ENCODE measurements at places on chromosomes 16 and 17.

DNA sequence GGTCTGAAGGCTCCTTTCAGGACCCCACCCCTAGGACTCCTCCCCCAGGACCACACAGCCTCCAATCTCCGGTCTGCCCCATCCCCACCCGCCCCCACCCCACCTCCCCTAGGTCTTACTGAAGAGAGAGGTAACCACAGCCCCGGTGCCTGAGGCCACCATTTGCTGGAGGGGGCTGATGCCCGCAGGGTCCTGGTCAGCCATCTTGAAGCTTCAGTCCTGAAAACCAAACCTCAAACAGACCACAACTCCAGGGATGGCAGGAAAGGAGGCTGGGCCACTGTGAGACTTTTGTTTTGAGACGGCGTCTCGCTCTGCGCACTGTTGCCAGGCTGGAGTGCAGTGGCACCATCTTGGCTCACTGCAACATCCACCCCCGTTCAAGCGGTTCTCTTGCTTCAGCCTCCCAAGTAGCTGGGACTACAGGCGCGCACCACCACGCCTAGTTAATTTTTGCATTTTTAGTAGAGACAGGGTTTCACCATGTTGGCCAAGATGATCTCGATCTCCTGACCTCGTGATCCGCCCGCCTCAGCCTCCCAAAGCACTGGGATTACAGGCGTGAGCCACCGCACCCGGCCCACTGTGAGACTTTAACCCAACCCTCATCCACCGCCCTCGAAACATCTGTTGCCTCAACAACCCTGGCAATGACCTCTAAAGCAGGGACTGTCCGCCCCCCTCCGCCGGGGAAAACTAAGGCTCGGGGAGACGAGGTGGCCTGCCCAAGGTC, 1.1 kb downstream of the SLC25A39 start:
- DNase-seq = no peak

DNA sequence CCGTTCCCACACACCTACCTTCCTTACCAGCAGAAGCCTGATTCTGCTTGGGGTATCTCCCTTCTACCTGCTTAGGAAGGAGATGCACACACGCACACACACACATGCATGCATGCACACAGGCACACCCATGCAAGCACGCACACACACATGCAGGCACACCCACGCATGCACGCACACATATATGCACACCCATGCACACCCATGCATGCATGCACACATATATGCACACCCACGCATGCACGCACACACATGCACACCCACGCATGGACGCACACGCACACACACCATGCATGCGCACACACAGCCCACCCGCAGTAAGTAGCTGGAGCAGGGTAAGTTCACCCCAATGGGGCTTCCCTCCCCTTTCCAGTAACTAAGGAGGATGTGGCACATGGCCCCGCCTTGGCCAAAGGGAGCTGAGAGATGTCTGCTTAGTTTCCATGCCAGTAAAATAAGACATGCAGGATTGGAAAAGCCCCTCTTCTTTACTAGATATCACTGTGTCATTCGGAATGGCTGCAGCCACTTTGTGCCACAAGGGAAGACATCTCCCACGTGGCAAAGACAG, 33.7 kb downstream of the ADCY9 start:
- DNase-seq = no peak

GRCh38 chr17:41185001-41185400, 290 bp upstream of the KRTAP4-1 start:
- DNase-seq = no peak

DNA sequence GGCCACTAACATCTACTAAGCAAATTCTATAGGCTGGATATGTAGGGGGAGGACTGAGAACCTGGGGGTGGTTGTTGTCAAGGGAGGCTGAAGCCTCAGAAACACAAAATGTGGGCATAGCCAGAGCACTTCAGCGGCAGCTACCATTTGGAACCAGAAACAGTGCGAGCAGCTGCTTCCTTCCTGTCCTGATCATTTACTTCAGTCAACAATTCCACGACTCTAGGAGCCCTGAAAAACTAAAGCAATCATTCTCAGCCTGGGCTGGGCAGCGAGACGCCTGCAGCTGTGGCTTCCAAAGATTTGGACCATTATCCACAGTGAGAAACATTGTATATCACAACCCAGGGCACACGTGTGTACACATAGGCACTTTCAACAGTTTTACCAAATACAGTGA, 93.9 kb upstream of the WSCD1 start:
- DNase-seq = no peak

DNA sequence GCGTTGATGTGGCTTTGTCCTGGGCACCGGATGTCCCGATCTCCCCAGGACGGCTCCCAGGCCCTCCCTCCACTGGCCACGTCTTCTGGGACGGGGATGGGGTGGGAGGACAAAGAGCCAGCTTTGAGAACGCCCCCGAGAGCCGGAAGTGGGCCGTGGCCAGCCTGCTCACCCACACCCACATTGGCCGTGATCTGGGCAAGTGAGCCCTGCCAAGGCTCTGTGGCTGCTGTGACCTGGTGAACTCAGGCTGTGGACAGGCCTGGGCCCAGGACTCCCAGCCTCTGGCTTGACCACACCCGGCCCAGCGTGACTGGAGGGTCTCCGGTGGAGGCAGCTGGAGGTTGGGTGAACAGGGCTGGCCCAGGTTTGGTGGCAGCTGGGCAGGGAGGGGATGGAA, 3.3 kb downstream of the CDH15 start:
- DNase-seq = no peak

GRCh38 chr17:373613-374230, 21.1 kb upstream of the RPH3AL start:
- no peak for DNase-seq

DNA sequence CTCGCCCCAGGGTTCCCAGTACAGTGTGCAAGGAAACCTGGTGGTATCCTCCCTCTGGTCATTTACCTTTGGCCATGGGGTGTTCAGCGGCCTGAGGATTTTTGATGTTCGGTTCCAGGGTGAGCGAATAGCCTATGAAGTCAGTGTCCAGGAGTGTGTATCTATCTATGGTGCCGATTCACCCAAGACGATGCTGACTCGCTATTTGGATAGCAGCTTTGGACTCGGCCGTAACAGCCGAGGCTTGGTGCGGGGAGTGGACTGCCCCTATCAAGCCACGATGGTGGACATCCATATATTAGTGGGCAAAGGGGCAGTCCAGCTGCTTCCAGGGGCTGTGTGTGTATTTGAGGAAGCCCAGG, 1.2 kb downstream of the AOC2 start:
- DNase-seq = no peak

GRCh38 chr16:78552106-78552675, 452.7 kb downstream of the WWOX start:
- DNase-seq = no peak

GRCh38 chr17:35895636-35896587, 15.8 kb upstream of the CCL5 start:
- no peak for DNase-seq

GRCh38 chr17:63434951-63435571, 11.0 kb downstream of the CYB561 start:
- no peak for DNase-seq

DNA sequence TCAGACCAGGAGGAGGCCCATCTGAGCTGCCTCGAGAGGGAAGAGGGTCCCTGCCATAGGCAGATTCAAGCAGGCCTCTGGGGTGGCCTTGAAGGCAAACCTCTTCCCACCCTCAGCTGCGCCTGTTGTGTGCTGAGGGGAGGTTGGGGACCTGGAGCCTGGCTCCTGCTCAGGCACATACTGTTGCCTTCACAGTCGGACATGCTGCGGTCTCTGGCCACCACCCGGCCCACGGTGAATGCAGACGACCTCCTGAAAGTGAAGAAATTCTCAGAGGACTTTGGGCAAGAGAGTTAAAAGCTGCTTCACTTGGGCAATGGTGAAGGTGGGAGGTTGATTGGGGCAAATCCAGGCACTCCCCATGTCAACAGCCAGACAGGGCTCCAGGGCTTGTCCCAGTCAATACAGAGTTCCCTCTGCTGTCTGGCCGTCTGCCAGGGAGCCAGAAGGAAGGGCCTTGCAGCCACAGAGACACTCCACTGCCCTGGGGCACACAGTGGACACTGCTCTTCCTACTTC, 6.3 kb downstream of the PDF start:
- DNase-seq = no peak

DNA sequence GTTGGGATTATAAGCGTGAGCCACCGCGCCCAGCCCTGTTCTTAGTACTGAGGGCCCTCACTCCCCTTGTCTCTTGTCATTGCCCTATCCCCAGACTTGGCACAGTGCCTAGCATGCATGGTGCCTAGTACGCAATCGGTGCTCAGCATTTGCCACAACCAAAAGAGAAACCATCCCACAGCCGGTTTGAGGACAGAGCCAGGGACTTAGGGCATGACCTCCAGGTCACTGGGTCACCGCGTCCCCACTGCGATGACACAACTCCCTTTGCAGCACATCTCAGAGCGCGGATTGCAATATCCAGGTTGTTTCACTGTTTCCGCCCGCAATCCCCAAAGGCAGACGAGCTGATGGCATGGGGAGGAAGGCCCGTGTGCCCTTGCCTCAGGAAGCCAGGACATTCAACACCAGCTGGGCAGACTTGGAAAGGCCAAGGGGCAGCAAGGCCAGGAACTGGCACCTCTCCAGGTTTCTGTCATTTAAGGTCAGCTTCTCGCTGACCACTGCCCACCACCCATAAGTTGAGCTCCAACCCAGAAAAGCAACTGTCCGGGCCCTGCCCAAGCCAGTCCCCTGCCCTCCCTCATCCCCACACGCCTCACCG, 274.5 kb downstream of the MRTFB start:
- no peak for DNase-seq

DNA sequence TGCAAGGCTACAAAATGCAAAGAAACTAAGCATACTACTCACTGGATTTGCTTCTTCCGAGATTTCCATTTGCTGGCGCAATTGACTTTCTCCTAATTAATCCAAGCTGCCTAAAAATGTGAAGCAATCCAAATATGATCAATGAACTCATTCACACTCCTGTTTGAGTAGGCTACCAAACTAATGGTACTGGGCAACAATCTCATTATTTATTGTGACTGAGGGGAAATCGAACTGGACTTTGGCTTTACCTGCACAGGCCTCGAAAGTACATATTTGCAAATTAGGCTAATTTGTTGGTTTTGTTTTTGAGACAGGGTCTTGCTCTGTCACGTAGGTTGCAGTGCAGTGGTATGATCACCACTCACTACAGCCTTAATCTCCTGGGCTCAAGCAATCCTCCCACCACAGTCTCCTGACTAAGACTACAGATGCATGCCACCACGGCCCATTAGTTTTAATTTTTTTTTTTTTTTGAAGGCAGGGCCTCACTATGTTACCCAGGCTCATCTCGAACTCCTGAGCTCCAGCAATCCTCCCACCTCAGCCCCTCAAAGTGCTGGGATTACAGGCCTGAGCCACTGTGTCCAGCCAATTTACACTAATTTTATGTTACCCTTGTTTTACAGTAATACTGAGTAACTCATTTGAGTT, 2.6 kb downstream of the ERI2 start:
- no peak for DNase-seq

DNA sequence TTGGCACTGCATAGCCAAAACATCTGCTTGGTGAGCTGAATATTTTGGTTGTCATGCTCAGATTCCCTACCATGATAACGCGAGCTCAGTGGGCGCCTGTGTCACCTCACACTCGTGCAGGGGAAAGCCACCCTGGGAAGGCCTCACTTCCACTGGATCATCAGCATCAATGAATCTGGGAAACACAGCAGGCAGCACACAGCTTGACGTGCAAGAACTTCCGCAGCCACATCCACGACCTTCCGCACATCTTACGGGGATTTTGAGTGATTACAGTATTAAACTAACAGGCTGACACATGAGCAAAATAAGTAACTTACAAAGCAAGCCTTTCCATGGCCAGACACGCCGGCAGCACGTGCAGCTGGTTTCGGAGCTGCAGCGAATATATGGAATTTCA, 54.7 kb upstream of the FOXF1 start:
- no peak for DNase-seq

DNA sequence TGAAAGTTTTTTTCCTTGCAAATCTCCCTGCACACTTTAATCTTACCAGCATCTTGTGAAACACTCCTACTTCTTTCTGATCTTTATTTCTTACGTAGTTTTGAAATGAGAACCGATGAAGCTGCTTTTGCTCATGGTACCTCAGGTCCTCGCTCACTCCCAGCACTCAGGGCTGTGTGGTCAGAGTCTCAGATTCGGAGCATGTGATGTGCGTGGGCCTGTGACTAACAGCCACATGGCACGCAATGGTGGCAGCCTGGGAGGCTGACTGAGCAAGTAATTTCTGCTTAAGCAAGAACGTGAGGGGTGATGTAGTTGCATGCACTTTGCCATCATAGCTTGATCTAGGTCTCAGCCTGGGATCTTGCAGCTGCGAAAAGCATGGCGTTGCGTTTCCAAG, 624.3 kb downstream of the MAF start:
- DNase-seq = no peak

GRCh38 chr16:78796221-78796866, 696.9 kb downstream of the WWOX start:
- no peak for DNase-seq

DNA sequence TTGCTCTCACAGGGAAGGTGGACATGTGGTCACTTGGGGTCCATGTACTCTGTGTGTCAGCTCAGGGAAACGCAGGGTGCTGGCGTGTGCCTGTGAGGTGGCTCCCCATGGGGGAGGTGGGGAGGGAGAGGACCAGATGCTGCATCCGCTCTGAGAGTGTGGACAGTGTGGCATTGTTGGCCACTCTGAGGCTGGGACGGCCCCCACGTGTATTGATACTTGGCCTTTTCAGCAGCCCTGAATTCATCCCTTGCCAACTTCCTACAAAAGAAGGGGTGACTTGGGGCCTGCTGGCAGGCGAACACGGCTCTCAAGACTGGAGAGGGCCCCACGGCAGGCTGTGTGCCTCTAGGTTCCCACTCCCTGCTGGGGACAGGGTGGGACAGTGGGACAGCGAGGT, 120.1 kb downstream of the RAB11FIP4 start:
- no peak for DNase-seq

DNA sequence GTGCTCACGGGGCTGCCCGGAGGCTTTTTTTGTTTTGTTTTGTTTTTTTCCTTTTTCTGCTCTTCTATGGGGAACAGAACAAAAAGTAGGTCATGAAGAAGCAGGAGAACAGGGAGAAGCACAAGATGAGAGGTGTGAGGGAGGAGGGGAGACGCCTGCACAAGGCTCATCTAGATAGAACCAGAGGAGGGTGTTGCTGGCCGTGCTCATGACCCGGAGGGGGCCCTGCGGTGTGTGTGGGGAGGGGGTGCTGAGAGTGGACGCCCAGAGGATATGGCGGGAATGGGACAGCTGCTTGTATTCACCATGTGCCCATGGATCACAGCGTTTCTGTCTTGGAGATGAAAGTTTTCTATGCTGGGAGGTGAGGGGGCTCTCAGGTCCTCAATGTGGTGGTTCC, 183.7 kb downstream of the FOXL1 start:
- DNase-seq = no peak

All from stimulated activated CD4-positive, alpha-beta T cell treated with anti-CD3 and anti-CD28 coated beads, Interleukin-1b, Interleukin-23, amount 100 ng/mL, for 24 hours (primary cell).